ENCODE measurements at places on chromosomes 4 and X. TPM values are rescaled to one million over a fixed set of nuclear protein-coding genes. Genes with fewer than 3 reads are reported as not detected.

PNMA6F gene
- total RNA-seq, result not detected

FRG2 gene
- not detected for total RNA-seq

MAGEA12 gene
- total RNA-seq, result not detected

SLC10A4 gene
- 0.21 TPM for total RNA-seq

DNA sequence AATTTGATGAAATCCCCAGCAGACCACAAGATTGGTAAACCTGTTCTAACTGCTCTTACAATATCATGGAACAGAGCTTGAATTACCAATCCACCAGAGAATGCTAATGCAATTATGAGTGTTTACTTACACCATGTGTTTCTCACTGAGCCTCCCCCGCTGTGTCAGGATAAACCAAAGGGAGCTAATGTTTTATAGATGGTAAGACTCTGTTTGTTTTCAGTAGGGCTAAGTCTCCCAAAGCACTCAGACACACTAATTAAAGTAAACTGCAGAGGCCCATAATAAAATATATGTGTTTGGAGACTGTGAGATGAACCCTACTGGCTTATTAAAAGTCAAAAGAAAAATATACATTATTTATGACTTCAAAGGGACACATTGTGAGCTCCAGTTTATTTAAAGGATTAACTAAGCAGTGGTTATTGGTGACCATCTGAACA lies 261.7 kb upstream of the FAM241A start:
- H3K27ac ChIP-seq, result no peak overlapping the region
- no peaks in the 10 kb centered on the region for H3K27me3 ChIP-seq
- H3K4me1 ChIP-seq, result no peaks in the 10 kb centered on the region
- no peak overlapping the region for H3K4me3 ChIP-seq
- no peak for DNase-seq

GRCh38 chrX:118677318-118677717 lies 50.1 kb upstream of the IL13RA1 start:
- no peak overlapping the region for H3K4me3 ChIP-seq
- H3K27me3 ChIP-seq, result no peaks in the 10 kb centered on the region
- no peak for DNase-seq
- peaks cover 2% of the 10 kb centered on the region for H3K36me3 ChIP-seq

Data from ascending aorta (tissue), 2 donors.